ENCODE measurements at places on chromosomes 7 and 10.

DNA sequence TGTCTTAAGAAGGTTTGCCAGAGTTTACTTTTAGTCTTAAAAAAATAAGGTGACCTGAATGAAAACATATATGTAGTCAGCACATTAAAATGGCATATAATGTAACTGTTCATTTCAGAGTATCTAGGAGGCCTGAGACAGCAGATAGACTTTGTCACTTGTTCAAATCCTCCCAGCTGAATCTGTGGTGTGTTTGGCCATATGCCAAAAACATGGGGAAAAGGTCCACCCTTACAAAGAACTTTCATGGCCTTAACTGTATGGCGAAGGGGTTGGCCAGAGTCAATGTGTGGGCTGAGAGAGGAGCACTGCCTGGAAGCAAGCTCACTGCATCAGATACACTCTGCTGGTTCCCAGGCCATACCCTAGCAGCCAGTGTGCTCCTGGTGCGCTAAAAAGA is 113.7 kb downstream of the ALOX5 start:
- no peak for DNase-seq

DNA sequence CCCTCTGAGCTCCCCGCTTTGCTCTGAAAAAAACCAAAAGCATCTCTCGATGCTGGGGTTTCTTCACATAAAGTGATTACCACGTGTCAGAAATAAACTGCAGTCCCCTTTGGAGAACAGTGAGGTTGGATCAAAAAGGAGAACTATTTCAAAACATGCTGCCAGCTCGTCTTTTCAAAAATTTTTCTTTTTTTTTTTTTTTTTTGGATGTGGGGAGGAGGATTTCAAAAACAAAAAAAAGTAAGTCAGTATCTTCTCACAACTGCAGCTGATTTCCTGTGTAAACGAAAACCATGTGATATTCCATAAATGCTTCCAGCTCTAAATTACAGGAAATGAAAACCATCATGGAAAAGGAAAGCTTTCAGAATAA is 155.0 kb upstream of the LYZL2 start:
- peak; percentile 55 for DNase-seq

- peak; percentile 61 for DNase-seq
Observed at GRCh38 chr10:118799777-118800176, 45.0 kb upstream of the CACUL1 start.

- no peak for DNase-seq
Observed at GRCh38 chr7:85719981-85720953, 533.4 kb upstream of the SEMA3D start.

GRCh38 chr7:137957887-137958286 is 44.0 kb downstream of the CREB3L2 start:
- DNase-seq: peak; percentile 96

- no peak for DNase-seq
Observed at GRCh38 chr10:34753014-34753757, 61.9 kb downstream of the PARD3 start.

GRCh38 chr7:36116347-36117202 is 36.5 kb upstream of the EEPD1 start:
- peak; percentile 48 for DNase-seq

DNA sequence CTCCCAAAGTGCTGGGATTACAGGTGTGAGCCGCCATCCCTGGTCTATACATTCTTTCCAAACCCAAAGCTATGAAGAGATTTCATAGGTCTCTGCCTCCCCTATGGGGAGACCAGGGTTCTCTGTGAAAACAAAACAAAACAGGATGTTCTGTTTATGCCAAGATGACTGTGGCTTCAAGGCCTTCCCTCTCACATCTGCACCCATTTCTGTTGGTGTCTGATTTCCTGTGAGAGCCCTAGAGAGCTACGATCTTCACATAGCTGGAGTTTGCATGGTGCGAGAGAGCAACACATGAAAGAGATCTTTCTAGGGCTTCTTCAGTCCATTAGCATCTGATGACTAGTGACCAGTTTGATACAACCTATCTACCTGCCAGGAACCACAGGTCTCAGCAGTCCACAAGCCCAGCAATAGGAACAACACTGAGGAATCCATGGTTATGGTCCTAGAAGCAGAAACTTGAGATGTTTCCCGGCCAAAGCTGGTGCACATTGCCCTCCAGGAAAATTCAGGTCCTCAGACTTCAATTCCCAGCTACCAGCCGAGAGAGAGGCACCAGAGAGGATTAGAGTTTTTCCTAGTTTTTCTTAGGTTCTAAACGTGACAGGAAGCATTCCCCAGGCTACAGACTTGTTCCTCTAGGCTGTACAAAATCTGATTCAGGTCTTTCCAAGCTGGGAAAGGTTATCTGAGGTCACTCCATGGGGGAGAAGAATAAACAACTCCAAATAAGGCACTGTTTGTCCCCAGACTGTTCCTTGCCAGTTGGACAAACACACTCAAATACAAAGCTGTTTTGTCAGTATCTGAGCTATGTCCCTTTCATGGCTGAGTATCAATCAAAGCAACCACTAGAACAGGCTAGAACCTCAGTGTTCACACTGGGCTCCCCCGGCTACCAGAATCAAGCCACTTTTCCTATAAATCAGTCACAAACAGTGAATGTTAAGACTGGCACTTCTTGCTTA is 259.7 kb downstream of the CALN1 start:
- DNase-seq: no peak

DNA sequence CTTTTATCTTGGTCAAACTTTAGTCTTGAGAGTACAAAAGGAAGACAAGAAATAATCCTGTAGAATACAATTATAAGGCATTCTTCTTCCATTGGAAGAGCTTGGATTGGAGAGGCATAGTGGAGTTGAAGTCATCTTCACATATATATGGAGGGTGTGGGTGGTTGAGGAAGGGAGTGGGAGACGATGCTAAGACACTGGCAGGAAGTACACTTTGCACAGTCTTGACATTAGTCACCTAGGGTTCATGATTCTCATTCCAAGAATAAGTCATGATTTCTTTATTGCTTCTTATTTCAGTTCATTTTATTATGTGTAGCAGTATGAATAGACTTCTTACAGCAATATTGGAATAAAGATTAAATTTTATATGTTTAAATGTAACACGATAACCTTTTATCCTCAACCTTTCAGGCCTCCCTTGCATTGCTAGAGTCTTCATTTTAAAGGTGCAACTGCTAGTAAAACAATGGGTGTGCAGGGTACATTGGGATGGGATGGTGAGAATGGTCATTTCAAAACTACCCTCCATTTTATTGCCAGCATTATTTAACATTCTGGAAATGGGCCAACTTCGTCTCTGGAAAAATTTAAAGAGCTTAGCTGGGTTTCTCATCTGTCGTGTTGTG is 12.3 kb upstream of the SLC26A3 start:
- DNase-seq: no peak

DNA sequence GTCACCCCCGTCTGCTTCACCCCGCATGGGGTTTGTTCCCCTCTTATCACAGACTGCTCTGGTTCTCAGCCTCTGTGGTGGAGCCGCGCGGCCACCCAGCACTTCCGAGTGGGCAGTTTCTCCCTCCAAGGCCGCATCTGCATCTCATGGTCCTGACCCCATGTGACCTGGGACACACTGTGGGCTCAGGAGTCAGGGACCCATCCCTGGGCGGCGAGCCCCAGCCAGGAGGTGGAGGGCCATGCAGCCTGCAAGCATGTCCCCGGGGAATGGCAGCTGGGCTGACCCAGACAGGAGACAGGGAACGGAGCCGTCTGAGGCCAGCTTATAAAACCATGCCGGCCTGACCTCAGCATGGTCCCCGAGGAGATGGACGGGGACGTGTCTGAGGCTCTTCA is 25.2 kb upstream of the TTYH3 start:
- DNase-seq: no peak

- peak; percentile 41 for DNase-seq
Observed at GRCh38 chr10:113438652-113439051, 114.2 kb upstream of the HABP2 start.
